ENCODE measurements at places on chromosomes 16 and 17. TPM values are rescaled to one million over a fixed set of nuclear protein-coding genes. Genes with fewer than 3 reads are reported as not detected.

The C17orf100 gene
- 2.9 TPM for total RNA-seq

The MLYCD gene
- 1.3 TPM for total RNA-seq

The TBX4 gene
- total RNA-seq: 0.89 TPM

DNA sequence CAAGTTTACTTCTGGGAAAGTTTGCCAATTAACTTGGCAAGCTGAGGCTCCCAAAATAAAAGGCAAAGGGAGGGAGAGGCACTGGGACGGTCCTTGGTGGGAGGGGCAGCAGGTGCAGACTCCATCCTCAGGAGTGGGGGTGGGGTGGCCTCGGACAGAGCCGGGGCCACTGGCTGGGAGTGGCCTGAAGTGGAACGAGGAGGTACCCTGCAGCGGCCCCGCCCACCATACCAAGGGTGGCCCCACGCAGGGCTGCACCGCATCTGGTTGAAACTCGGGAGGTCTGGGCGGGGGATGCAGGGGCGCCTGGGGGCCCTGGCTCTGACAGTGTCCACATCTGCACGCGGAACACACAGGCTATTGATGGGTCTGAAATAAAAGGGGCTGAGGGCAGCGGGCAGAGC, 42.4 kb upstream of the SLC38A10 start:
- DNase-seq: no peak

- DNase-seq: no peak
Measured at GRCh38 chr16:81697616-81698309, 81.3 kb upstream of the PLCG2 start.

The ZDHHC7 gene
- 32.5 TPM for total RNA-seq

DNA sequence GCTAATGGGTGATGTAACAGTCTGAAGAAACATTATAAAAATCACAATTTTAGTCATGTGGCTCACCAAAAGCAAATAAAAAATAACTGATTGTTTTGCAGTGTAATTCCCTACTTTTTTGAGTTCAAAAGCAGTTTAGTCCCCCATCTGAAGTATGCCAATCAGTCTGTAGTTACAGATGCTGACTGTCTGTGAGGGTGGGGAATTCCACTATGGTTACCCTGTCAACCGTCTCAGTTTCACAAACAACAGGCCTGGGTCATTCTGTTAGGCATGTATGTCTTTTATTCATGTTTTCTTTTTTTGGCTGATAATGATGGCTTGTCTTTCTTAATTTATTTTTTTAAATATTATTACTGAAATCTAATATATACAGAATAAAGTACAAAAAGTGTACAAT, 69.3 kb downstream of the STXBP4 start:
- no peak for DNase-seq

The PIMREG gene
- total RNA-seq: 46.6 TPM

The CLEC18A gene
- total RNA-seq: 0.03 TPM

- peak; percentile 24 for DNase-seq
Measured at GRCh38 chr16:30700491-30700890, 1.5 kb downstream of the SRCAP start.

- DNase-seq: no peak
Measured at GRCh38 chr16:76277460-76278030, 344 bp downstream of the CNTNAP4 start.

DNA sequence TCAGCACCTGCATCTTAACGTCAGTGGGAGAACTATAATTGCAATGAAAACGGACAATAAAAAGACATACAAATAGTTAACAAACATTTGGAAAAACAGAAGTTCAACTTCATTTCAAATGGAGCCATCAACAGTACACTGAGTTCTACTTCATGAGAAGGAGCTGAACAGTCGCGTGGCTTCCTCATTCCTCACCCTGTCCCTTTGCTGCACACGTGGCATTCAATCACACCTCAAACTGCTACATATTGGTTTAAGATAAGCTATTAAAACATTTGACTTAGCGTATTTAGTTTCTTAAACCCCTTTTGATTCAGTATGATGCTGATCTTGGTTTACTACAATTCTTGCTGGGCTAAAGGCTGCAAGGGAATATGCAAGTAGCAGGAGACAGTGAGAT, 76.8 kb downstream of the CDK5R1 start:
- DNase-seq: no peak

GRCh38 chr17:36034127-36034526, 16.4 kb upstream of the CCL23 start:
- DNase-seq: no peak

DNA sequence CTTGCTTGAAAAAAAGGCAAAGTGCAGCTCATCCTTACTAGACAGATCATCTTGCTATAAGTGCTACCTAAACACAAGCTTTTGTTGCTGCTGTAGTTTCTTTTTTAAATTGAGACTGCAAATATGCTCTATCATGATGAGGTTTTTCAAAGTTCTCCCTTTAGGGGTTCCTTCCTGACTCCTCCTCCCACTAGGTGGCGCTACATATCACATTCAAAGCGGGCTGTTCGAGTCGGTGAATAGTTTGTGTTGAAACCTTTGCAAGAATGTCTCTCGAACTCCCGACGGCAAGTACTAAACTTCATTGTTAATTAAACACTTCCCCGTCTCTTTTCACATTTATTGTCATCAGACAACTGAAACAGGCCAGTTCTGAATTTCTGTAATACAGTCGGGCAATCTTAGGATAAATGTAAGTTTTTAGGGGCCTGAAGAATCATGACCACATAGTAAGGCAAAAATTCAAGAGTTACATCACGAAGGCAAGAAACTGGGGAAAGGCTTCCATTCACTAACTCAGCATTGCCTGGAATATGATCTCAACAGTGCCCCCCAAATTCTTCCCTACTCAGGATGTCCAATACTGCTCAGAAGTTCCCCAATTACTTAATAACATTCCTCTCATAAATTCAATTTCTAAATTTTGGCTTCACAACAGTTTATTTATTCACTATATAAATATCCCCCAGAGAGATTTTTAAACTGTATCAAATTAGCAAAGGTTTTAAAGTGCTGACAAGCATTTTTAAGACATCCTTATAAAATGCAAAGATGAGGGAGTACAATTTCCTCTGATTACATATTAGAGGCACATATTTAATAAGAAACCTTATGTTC, 6.7 kb downstream of the HS3ST3A1 start:
- peak; percentile 54 for DNase-seq

The DPEP1 gene
- total RNA-seq: not detected

- no peak for DNase-seq
Measured at GRCh38 chr16:85381738-85382592, 231.2 kb upstream of the GSE1 start.

GRCh38 chr17:81035521-81036196, 708 bp downstream of the BAIAP2 start:
- peak; percentile 32 for DNase-seq

- no peak for DNase-seq
Measured at GRCh38 chr16:85900027-85900792, 1.2 kb downstream of the IRF8 start.

The CD7 gene
- total RNA-seq: not detected

The ALOX12 gene
- not detected for total RNA-seq

GRCh38 chr16:84559311-84559932, 55.0 kb upstream of the MEAK7 start:
- DNase-seq: no peak

DNA sequence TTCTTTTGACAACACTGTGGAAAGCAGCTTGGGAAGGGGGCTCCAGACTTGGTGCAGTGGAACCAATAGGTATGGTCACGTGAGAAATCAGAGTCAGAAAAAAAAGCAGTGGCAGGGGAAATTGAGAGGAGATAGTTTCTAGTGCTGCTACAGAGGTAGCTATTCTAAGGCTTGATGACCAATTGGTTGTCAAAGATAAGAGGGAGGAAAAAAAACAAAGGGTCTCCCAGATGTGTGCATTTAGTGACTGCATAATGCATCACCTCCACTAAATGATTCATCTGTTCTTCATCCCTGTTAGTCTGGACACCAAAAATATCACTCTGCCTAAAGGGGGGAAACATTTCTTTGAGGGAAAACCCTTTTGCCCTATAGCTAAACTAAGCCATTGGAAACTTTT, 56.5 kb downstream of the PIGL start:
- DNase-seq: no peak

DNA sequence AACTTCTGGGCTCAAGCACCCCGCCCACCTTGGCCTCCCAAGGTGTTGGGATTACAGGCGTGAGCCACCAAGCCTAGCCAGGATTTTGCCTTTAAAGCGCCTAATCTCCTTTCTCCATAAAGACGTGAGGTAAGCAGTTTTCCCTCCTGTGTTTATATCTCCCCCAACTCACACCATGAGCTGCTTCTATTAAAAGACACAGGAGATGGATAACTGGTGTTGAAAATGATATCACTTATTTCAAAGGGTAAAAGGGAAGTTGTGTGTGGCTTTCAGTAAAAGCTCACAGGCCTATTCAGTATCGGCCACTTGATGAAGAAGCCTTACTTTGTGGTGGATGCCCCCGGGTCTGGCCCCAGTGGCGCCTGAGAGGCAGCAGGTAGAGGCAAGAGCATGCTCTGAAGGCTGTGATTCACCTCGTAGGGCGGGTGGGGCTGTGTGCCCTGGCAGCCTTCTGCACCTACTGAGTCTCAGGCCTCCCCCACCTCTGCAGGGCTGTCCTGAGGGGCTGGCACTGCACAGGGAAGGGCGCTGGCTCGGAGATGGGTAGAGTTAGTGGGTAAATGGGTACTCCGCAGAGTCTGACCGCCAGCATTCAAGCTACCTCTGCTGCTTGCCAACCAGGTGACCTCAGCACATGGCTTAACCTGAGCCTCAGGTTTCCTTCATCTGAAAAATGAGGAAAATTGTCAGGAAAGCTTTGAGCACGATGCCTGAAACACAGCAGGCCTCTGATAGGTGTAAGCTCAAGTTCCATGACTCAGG, 146.8 kb downstream of the CLEC16A start:
- DNase-seq: no peak

DNA sequence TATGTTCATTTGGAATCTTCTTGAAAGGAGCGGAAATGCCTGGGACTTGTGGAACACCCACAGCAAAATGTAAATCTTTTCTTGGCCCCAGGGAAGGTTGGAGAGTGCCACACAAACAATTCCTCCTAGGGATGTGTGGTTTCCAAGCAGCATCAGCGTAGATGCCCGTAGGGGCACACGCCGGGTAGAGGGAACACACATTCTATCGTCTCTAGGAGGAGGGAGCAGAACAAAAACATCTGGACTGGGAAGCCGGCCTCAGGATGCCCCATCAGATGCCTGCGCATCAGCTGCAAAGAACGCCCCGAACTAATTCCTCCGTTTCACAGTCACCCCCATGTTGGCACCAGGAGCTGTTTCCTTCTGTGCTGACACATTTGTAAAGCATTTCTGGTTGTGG, 357.9 kb upstream of the ZFHX3 start:
- peak; percentile 81 for DNase-seq

The ABCC6 gene
- not detected for total RNA-seq

- DNase-seq: no peak
Measured at GRCh38 chr17:57294101-57294500, 37.8 kb downstream of the MSI2 start.

DNA sequence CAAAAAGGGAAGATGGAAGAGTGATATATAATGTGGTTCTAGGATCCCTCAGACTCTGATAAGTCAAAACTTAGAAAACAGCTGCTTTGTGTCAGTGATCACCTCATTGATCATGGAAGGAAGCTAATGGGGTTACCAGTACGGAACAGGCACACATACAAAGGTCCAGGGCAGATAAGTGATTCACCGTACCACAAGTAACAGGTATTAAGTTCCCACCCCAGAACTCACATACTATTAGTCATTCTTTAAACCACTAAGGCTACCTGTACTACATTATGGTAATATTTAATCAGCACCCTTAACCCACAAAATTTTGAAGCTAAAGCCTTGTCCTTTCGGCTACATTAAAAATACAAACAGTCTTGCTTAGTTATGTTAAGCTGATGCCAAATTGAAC, 17.4 kb downstream of the RNF43 start:
- DNase-seq: no peak

- DNase-seq: no peak
Measured at GRCh38 chr16:64449506-64449905, 672.4 kb downstream of the CDH11 start.

GRCh38 chr17:78697554-78698343, 84.3 kb downstream of the CYTH1 start:
- DNase-seq: peak; percentile 84

GRCh38 chr16:79598063-79598347, 2.5 kb downstream of the MAF start:
- no peak for DNase-seq

Measured in MG63 (cell line).